NCI-H1694 (cell line): ENCODE measurements at places on chromosomes 11 and 22.

- no peak for DNase-seq
Observed at GRCh38 chr11:8638300-8638699, 44.2 kb downstream of the TRIM66 start.

GRCh38 chr22:27597703-27598444 lies 203.7 kb downstream of the MN1 start:
- DNase-seq: no peak

GRCh38 chr11:119295178-119295577 lies 21.8 kb downstream of the MCAM start:
- no peak for DNase-seq

DNA sequence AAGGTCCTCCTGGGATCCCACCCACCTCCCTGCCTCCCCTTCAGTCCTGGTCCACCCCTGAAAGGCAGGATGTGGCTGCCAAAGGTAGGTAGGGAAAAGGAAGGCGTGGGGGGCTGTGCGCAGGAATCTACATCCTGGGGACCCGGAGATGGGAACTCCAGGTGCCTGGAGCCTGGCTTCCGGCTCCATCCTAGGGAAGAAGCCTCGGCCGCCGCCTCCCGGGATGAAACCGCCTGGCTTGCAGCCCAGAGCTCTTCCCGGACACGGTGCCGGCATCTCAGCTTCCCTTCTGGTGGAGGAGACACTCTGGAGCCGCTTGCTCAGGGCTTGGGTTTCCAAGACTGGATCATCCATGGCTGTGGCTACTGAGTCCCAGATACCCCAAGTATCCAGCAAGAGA lies 33.3 kb upstream of the PDGFB start:
- no peak for DNase-seq
